ENCODE measurements at places on chromosomes 12 and 14.

- DNase-seq = no peak
Measured at GRCh38 chr12:80195074-80195726, 95.9 kb downstream of the OTOGL start.

DNA sequence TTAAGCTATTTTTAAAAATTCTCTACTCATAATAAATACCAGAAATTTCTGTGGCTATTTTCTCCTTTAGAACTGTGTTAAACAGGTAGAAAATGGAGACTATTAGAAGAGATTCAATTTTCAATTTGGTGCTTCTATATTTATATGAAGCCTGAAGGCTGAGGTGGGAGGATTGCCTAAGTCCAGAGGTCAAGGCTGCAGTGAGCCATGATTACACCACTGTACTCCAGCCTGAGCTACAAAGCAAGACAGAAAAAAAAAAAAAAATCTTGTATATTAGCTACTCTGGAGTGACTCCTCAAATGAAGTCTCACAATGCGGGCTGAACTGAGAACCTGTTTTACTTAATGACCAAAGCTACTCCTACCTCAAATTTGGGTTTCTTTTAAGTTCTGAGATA, 9.8 kb upstream of the DPF3 start:
- no peak for DNase-seq

GRCh38 chr12:106924268-106924861, 31.3 kb upstream of the TMEM263 start:
- no peak for DNase-seq

GRCh38 chr12:55227643-55228042, 6.8 kb downstream of the OR10A7 start:
- no peak for DNase-seq

GRCh38 chr14:94769391-94770250, at the start of gene GSC:
TSS of gene GSC (minus strand) at chr14:94770113. CDS start at chr14:94770015, 98 bp downstream.
- peak; percentile 76 for DNase-seq

- DNase-seq = peak; percentile 68
Measured at GRCh38 chr14:104893435-104894207, 28.6 kb downstream of the CEP170B start.

GRCh38 chr14:66634876-66635275, 126.9 kb downstream of the GPHN start:
- no peak for DNase-seq

- DNase-seq = no peak
Measured at GRCh38 chr12:26226122-26226521, 30.7 kb downstream of the SSPN start.

- no peak for DNase-seq
Measured at GRCh38 chr12:74031045-74031444, 506.6 kb upstream of the ATXN7L3B start.

GRCh38 chr14:50954811-50955372, 10.6 kb upstream of the PYGL start:
- no peak for DNase-seq

- peak; percentile 68 for DNase-seq
Measured at GRCh38 chr12:57627501-57628279, 5.3 kb downstream of the B4GALNT1 start.

DNA sequence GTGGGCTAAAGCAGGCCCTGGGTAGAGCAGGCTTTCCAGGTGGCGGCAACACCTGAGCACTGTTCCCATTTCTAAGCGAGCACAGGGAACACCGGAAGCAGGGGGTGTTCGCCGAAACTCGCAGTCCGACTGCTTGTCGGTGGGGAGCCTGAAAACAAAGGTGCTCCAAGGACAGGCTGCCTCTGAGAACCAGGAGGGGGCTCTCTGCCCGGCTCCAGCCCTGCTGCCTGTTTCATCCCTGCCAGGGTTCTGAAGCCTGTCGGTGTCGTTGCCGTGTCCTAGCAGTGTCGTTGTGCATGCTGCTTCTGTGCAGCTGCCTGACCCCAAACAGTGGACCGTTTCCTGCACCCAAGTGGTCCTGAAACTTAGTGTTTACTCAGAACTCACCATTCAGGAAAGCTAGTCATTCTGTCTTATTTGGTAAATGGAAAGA, 21.8 kb downstream of the CCNK start:
- DNase-seq = no peak

DNA sequence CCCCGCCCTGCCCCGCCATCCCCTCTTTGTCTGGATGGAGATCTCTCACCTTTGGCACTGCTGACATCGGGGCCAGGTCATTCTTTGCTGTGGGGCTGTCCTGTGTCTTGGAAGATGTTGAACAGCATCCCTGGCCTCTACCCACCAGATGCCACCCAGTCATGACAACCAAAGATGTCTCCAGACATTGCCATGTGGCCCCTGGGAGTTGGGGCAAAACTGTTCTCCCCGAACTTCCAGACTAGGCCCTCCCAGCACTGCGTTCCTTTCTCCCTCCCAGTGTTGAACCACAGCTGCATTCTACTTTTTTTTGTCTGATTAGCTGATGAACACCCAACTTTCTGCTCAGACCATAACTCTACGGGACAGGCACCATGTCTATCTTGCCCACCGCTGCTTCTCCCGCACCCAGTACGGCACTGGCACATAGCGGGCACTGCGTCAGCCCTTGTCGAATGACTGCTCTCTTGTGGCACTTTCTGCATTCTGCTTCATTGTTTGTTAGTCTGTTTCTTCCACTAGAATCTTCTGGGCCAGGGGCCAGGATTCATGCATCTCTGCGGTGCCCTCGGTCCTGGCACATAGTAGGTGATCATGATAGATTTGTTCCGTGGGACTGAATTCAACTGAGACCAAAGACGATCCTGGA, 13.1 kb upstream of the MYL2 start:
- DNase-seq = no peak

DNA sequence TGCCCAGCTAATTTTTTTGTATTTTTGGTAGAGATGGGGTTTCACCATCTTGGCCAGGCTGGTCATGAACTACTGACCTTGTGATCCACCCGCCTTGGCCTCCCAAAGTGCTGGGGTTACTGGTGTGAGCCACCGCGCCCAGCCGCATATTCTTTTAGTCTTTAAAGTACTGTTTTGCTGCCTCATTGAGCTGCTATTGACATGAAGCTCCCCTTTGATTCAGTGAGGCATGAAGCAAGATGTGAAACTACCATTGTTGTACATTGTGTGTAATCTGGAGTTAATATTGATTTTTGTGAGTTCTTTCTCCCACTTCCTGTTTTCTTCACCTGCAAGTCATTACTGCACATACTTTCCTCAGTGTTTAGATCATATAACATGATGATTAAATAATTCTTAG, 80.8 kb downstream of the MNAT1 start:
- DNase-seq = no peak

GRCh38 chr12:70581208-70581607, 56.0 kb downstream of the PTPRB start:
- DNase-seq = no peak

DNA sequence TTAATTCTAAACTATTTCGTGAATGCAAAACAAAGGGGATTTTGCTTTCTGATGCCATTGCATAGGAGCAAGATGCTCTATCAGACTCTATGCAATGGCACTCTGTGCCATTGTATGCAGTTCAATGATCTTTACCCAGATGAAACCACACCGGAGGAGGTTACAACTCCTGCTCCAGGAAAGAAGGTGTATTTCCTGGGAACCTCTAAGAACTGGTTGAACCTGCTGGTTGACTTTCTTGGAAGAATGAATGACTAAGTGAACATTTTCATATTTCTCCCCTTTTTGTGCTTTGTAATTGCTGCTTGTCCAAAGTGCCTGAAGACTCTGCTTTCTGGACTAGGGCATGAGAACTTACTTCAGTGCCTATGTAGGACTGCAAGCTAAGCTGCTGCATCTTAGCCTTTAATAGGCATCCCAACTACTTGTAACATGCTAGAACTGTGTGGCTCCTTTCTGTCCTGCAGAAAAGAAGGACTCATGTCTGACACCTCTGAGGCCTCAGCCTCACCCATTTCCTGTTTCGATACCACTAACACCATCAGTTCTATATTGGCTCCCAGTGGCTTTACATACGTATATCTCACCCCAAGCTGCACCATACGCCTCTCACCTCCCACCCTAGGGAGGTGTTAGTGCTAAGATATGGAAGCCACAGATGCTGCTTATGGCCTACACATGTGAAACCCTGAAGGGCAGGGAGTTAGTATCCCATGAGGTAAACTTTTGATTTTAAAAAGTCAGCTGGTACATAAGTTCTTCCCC, 193.5 kb upstream of the CNOT2 start:
- no peak for DNase-seq

- DNase-seq = no peak
Measured at GRCh38 chr12:64387197-64387816, 3.3 kb downstream of the C12orf56 start.

DNA sequence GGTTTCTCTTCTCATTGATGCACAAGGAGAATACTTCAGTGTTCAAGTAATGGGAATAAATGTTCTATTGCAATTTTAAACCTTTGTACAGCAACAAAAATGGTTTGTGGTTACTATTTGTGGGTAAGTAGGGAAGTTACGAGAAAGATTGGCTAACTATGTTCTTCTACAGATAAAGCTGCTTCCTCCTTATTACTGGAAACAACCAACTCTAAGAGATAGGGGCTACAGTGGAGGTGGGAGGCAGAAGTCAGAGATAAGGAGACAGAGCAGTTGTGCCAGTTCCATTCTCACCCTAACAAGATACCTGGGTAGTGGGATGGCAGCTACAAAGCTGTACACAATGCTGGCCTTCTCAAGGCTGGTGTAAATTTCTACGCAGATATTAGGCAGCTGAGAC, 16.2 kb downstream of the NOXRED1 start:
- no peak for DNase-seq

DNA sequence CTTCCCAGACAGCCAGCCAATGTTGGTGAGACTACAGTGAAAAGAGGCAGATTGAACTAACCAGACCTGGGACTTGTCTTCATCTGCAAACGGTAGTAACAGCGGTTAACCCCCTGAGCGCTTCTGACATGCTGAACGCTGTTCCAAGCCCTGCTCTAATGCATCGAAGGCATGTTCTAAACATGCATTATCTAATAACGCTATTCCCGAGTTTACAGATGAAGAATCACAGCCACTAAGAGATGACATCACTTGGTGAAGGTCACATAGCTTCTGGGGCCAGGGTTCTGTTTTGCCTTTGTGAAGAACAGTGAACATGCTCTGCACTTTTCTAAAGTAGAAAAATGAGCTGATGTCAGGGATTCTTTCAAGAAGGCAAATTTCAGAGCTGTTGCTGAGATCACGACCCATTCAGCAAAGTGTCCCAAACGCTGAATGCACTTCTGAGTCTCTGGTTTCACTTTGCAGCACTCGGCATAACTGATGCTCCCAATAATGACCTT, 56.0 kb downstream of the FOS start:
- DNase-seq = no peak

DNA sequence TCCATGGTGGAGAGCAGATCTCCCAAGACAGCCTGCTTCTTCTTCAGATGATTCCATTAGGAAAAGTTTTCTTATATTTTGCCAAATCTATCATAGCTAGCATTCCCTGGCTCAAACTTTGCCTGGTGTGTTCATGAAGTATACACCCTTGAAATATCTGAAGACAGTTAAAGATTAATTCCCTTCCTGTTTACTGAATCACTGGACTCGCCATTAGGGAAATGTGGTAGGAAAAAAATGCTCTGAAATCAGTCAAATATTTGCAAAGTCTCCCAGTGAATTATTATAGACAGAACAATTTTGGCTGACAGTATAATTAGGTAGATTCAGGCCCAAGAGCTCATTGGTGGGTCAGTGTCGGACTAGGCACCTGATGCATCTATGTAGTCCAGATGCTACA, 86.5 kb downstream of the PDZRN4 start:
- no peak for DNase-seq

- DNase-seq = no peak
Measured at GRCh38 chr12:12466157-12466556, 96.5 kb downstream of the DUSP16 start.

GRCh38 chr14:63011623-63012022, 33.6 kb downstream of the KCNH5 start:
- no peak for DNase-seq

GRCh38 chr14:64387232-64387781, 846 bp upstream of the MTHFD1 start:
- DNase-seq = peak; percentile 68
